ENCODE measurements at places on chromosomes 5 and 9. TPM values are rescaled to one million over a fixed set of nuclear protein-coding genes. Genes with fewer than 3 reads are reported as not detected.

GRCh38 chr5:87372705-87373104 lies 40.0 kb downstream of the CCNH start:
- no peak for DNase-seq

The DND1 gene
- polyA plus RNA-seq = not detected

DNA sequence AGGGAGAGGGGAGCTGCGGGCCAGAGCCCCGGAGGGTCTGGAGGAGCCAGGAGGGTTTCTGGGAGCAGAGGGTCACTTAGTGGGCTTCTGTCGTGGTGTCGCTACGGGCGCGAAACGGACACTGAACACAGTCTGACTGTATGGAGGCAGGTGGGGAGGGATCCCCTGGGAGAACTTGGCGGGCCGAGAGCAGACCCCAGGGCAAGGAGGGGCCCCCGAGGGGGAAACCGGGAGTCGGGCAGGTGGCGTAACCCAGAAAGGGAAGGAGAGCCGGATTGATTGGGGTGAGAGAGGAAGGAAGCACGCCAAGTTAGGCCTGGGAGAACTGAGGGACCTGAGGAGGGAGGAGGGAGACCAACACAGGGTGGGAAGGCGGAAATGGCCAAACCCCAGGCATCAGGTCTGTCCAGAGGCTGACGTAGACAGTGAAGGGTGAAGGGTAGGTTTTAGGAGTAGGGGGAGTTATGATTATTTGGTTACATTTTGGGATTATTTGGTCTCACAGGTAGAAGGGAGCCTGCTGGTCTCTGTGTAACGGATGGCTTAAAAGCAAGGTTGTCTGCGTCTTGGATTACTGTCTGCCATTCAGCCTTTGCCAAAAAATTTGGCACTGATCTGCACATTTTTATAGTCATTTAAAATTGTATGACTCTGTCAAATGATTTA lies 3.3 kb upstream of the MSMP start:
- peak; percentile 35 for DNase-seq

- no peak for DNase-seq
Measured at GRCh38 chr5:169716287-169716686, 79.2 kb downstream of the DOCK2 start.
